Activated CD8-positive, alpha-beta memory T cell treated with anti-CD3 and anti-CD28 coated beads for 48 hours (primary cell): ENCODE measurements at places on chromosomes 11 and 22.

DNA sequence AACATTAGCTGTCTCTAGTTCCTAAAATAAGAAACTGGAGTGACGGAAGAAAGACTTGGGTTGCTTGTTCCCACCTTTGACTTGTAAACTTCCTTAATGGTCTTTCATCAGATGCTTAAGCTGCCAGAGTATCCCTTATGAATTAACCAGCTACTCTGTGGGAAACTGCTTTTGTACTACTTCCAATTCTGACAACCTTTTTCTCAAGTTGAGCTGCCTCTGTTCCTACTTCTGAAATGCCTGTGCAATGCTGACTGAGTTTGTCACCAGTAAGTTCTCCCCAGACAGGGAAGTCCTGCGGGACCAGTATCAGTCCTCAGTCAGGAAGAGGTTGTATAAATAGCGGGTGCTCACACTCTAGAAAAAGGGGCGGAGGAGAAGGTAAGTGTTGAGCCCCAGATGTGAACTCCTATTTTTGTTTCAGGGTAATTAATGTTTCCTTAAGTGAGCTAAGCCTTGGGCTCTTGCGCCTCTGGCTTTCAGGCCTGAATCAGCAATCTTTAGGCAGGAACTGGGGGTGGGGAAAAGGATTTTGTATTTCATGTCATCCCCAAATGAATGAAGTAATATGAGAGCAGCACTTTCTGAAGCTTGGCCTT is 67.2 kb downstream of the CECR2 start:
- DNase-seq = no peak

- no peak for DNase-seq
Observed at GRCh38 chr11:87366346-87366745, 328.6 kb downstream of the TMEM135 start.

DNA sequence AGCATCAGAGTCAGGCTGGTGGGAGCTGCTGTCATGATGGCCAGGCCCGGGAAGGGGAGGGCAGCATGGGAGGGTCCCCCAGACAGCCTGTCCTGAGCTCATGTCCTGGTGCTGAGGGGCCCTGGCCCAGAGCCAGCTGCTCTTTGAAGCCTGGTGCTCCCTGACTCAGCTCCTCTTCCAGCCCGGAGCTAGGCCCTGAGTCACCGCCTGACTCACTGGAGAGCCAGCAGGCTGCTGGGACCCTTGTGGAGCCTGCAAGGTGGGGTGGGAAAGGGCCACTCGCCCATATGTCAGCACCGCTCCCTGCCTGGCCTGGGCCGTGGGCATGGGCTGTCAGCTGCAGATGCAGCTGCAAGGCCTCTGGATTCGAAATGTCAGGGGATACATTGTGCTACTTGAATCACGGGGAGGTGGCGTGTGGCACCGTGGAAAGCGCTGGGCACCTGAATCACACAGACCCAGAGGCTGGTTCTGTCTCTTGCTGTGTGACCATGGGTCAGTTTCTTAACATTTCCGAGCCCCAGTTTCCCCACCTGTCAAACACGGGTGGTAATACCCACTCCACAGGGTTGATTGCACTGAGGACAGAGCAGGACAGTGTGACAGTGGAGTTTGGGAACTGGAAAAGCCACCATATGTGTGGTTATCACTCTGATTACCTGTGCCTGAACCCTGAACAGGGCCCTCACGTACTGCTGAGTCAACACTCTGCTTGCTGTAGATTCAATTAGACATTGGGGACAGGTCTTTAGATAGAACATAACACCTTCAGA is 4.4 kb downstream of the CACNA1I start:
- no peak for DNase-seq

- no peak for DNase-seq
Observed at GRCh38 chr11:1863352-1864216, 10.7 kb downstream of the LSP1 start.

- no peak for DNase-seq
Observed at GRCh38 chr11:45816614-45817013, 11.7 kb downstream of the SLC35C1 start.

DNA sequence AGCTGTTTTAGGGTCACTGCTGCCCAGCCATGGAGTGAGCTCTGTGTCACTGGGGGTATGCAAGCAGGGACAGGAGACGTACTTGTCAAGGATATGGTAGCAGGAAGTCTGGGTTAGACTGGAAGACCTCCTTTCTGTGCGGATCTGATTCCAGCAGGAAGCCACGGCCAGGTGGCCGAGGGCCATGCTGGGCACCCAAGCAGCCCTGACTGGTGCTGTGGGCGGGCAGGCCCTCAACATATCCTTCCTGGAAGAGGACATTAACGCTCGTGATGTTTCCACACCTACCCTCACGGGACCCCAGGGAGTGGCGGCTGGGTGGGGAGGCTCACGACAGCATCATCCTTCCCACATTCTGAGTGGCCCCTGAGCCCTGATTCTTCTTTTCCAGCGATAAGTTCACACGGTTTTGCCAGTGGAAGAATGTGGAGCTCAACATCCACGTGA is 8.7 kb upstream of the ANKRD13D start:
- DNase-seq = no peak

DNA sequence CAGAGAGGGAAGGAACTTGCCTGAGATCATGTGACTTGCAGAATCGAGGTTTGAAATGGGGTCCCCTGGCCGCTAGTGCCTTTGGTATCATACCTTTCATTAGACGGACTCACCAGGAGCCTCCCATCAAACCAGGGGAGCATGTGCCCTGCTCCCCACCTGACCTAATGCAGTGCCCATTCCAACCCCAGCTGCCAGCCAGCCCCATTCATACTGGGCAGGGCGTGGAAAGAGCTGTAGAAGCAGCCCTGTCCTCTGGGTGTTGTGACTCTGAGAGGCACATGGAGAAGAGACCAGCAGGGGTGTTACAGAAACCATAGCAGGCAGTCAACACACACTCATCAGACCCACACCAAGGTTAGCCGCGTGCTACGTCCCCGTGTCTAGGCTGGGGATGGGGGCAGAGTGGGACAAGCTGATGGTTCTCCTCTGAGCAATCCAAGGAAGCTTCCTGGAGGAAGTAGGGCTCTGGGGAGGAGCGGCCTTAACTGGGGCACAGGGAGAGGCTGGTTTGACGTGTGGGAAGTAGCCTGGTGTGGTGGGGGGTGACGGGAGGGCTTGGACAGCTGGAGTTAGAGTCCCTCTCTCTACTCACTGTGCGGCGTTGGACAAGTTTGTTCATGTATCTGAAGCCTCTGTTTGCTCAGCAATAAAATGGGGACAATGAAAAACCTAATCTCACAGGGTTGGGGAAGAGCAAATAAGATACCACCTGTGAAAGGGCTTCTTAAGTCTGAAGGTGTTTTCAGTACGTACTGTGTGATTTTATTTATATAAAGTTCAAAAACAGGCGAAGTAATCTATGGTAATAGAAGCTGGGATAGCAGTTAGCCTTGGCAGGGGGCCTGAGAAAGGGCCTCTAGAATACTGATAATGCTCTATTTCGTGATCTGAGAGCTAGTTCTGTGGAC is 14.0 kb downstream of the GRIK4 start:
- no peak for DNase-seq

- DNase-seq = no peak
Observed at GRCh38 chr11:69138265-69138664, 17.5 kb upstream of the SMIM38 start.

GRCh38 chr11:9313648-9314290 is 624 bp downstream of the TMEM41B start:
- DNase-seq = no peak

- DNase-seq = no peak
Observed at GRCh38 chr22:32662587-32662915, 139.0 kb upstream of the TIMP3 start.

- no peak for DNase-seq
Observed at GRCh38 chr11:21258414-21258813, 589.0 kb downstream of the NELL1 start.

DNA sequence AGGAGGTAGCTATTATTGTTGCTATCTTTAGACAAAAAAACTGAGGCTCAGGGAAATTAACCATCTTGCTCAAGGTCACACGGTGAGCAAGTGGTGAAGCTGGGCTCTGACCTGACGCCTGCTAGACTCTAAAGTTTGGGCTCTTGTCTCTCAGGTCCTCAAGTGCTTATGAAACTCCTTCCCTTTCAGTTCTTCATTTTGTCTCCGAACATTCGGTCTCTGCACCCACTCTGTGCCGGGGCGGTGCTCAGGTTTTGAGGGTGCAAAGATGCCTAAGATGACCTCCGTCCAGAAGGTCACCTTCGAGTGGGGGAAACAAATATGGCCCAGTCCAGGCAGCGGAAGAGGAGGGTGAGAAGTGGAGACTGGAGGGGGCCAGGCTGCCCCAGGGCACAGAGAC is 16.0 kb downstream of the OVOL1 start:
- DNase-seq = no peak

- no peak for DNase-seq
Observed at GRCh38 chr11:28058333-28058732, 49.6 kb downstream of the KIF18A start.

DNA sequence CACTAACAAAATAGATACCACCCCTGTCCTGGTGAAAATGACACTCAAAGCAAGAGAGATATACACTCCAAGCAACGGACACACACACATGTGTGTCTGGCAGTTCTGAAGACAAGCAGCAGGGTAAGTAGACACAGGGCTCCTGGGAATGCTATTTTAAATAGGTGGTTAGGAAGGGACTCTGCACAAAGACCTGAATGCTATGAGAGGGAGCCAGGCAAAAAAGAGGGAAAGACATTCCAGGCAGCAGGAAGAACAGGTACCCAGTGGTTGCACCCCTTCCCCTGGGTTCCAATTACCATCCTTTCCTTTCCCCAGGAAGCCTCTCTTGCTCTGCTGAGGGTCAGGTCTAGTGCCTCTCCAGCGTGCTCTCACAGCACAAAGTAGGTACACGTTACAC is 3.0 kb downstream of the UFD1 start:
- no peak for DNase-seq

DNA sequence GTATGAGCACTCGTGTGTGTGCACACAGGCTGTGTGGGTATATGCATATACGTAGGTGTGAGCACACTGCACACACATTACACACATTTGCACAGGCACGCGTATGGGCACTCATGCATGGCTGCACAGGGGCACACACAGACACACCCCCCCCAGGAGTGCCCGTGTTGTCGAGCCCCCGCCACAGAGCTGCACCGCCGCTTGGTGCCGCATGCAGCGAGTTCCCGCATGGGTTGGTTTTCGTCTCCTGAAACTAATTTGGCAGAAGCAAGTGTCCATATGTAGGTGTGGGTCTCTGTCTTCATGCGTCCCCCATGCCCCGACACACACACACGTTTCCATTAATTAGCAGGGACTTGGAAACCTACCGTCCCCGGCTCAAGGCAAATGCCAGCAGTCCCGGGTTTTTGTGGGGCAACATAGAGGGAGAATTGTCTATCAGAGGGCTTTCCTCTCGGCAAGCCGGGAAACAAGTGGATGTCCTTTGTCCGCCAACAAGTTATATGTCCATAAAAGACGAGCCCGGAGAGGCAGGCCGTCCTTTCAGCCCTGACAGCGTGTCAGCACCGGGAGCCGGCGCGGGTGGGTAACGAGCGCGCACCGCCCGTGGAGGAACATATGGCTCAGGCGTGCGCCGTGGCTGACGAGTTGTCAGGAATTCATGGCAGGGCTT is 1291.7 kb downstream of the BRD1 start:
- no peak for DNase-seq

- DNase-seq = no peak
Observed at GRCh38 chr11:66014804-66015453, 3.1 kb downstream of the CST6 start.

GRCh38 chr11:78465169-78465942 is 47.7 kb upstream of the GAB2 start:
- DNase-seq = peak; percentile 11

DNA sequence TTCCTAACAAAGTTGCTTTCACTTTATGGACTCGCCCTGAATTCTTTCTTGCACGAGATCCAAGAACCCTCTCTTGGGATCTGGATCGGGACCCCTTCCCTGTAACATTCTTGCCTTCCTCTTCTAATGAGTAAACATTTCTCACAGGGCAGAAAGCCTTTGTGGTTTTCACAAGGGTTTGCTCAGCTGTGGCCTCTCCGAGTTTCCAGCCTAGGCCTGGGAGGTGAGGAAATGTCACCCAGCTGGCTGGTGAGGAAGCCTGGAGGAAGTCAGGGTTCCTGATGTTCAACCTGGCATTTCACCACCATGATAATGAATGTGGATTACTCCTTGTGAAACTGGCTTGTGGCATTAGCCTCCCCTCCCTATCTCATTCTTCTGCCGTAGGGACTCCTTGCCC is 224.9 kb downstream of the DSCAML1 start:
- DNase-seq = no peak

- no peak for DNase-seq
Observed at GRCh38 chr11:126357055-126357962, 1.8 kb downstream of the ST3GAL4 start.

- no peak for DNase-seq
Observed at GRCh38 chr22:23749841-23750301, 1.0 kb downstream of the ZNF70 start.

DNA sequence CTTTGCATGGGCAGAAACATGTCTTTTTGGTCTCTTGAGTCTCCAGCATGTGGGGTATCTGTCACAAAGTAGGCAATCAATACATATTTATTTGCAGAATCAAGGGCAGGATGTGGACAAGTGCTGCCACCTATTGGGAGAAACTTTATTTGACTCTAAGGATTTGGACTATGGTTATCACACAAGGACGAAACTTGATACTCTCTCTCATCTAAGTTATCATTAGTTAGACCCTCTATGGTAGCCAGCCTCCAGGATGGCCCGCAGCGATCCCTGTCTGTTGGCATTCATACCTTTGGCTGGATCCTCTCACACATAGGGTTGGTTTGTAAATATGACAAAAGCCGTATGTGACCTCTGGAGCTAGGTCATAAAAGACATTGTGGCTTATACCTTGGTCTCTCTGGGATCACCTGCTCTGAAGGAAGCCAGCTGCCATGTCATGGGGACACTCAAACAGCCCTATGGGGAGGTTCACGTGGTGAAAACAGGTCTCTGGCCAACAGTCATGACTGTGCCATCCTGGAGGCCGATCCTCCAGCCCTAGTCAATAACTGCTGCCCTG is 1.1 kb upstream of the FBXO7 start:
- no peak for DNase-seq

DNA sequence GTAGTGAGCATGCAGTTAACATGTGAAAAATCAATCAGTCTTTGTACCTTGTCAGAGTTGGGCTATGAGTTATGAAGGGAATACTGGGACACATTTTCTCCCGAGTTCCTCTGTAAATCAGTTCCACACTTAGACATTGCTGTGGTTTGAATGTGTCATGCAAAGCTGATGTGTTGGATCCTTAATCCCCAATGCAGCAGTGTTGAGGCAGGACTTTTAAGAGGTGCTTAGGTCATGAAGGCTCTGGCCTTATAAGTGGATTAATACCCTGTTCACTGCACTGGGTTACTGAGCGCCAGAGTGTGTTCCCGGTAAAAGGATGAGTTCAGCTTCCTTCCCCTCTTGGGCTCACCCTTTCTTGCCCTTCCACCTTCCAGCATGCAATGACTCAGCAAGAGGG is 742.1 kb upstream of the TENM4 start:
- DNase-seq = no peak
